ENCODE measurements at places on chromosomes 12 and 14. TPM values are rescaled to one million over a fixed set of nuclear protein-coding genes. Genes with fewer than 3 reads are reported as not detected.

The SLC6A15 gene
- total RNA-seq = 0.53 TPM

The NFATC4 gene
- 19.1 TPM for total RNA-seq

The ANO2 gene
- 12.7 TPM for total RNA-seq

The KRT77 gene
- total RNA-seq = not detected

The RTL1 gene
- not detected for total RNA-seq

The TEX22 gene
- total RNA-seq = 0.13 TPM

The CEBPE gene
- not detected for total RNA-seq

The LRCOL1 gene
- total RNA-seq = not detected

The NGB gene
- total RNA-seq = not detected

The PROX2 gene
- not detected for total RNA-seq

Measured in pulmonary artery endothelial cell (primary cell).